ENCODE measurements at places on chromosomes 3 and 15. TPM values are rescaled to one million over a fixed set of nuclear protein-coding genes. Genes with fewer than 3 reads are reported as not detected.

GRCh38 chr3:184058029-184058428, 5.2 kb downstream of the HTR3C start:
- 0 out of 2 replicates have a peak, but pooled peaks cover 2% of the 10 kb centered on the region for H3K27me3 ChIP-seq
- H3K4me1 ChIP-seq, result no peaks in the 10 kb centered on the region
- no peak overlapping the region for H3K27ac ChIP-seq

DNA sequence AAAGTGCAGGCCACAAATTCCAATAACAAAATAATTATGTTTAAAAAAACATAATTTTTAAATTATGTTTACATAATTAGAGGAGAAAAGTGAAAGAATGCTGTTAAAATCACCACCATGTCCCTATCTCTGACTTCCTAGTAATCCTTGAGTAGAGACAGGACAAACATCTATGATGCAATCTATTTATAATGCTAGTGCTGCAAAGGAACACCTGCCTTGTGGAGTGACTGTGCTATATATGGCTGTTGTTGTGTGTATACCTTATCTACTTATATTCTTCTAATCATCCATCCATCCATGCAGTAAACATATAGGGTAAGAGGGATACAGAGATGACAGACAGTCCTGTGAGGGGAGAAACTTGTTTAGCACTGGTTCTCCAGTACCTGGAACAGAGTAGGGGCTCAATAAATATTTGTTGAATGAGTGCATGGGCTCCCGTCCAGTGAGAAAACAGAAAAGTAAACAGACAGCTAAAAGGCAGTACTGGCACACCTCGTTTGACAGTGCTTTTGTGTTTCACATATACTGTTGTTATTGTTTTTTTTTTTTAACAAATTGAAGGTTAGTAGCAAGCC, 229.3 kb upstream of the UBE2E1 start:
- no peaks in the 10 kb centered on the region for H3K27me3 ChIP-seq
- H3K4me1 ChIP-seq, result peaks cover 20% of the 10 kb centered on the region
- no peak overlapping the region for H3K27ac ChIP-seq
- H3K36me3 ChIP-seq, result no peaks in the 10 kb centered on the region
- no peak overlapping the region for H3K4me3 ChIP-seq

- H3K4me1 ChIP-seq, result no peaks in the 10 kb centered on the region
- no peaks in the 10 kb centered on the region for H3K27me3 ChIP-seq
- no peak for DNase-seq
- no peak overlapping the region for H3K4me3 ChIP-seq
- no peaks in the 10 kb centered on the region for H3K36me3 ChIP-seq
Measured at GRCh38 chr3:56522374-56522773, 34.6 kb upstream of the CCDC66 start.

GRCh38 chr15:39406485-39406884, 174.4 kb upstream of the THBS1 start:
- H3K36me3 ChIP-seq, result no peaks in the 10 kb centered on the region
- no peaks in the 10 kb centered on the region for H3K4me1 ChIP-seq
- no peaks in the 10 kb centered on the region for H3K27me3 ChIP-seq
- no peak overlapping the region for H3K27ac ChIP-seq
- H3K4me3 ChIP-seq, result no peak overlapping the region

DNA sequence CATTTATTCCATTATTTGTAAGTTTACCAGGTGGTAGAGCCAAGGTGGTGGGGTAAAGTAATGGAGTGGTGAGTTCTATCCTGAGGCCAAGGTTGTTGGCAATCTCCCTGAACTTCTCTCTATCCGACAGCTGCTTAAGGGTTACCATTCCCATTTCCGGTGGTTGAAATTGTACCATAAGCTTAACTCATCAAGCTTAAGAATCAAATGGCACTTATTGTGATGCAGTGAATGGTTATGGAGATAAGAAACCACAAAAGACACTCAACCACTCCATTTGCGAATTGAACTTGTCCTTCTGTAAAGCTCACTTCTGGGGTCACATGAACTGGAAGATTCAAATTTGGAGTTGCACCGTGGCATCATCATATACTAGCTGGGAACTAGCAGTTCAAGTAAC, 287.4 kb upstream of the SLCO3A1 start:
- no peak overlapping the region for H3K4me3 ChIP-seq
- no peak overlapping the region for H3K27ac ChIP-seq
- no peaks in the 10 kb centered on the region for H3K27me3 ChIP-seq
- H3K4me1 ChIP-seq, result no peaks in the 10 kb centered on the region
- DNase-seq, result no peak
- H3K36me3 ChIP-seq, result no peaks in the 10 kb centered on the region

DNA sequence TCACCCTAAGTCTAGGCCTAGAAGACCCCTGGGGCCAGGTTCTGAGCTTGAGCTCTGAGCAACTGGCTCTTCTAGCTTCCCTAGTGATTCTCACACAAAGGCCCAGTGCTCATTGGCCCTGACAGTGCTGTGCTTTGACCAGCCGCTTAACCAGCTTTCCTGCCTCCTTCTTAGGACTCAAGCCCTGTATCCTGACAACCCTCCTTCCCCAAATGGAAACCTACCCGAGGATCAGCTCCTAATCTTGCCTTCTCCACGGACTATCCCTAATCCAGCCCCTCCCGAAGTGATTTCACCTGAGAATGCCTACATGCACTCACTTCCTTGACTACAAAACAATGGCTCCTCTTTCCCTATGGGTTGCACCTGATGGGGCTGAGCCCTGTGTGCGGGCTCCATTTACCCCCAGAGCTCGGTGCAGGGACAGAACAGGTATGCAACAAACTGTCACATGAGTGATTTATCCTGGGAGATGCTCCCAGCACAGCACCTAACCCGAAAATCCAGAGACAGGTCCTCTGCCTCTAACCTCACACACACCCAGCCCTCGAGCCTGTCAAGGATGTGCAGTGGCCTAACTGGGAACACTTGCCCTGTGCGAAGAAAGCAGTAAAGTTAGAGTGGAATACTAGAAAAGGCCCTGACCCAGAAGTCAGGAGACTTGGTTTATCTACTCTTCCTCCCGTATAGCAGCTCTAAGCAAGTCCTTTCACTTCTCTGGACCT, 2.3 kb downstream of the MEGF11 start:
- DNase-seq, result no peak
- no peak overlapping the region for H3K4me3 ChIP-seq
- peaks cover 18% of the 10 kb centered on the region for H3K27me3 ChIP-seq
- no peaks in the 10 kb centered on the region for H3K36me3 ChIP-seq
- no peak overlapping the region for H3K27ac ChIP-seq
- peaks cover 5% of the 10 kb centered on the region for H3K4me1 ChIP-seq

DNA sequence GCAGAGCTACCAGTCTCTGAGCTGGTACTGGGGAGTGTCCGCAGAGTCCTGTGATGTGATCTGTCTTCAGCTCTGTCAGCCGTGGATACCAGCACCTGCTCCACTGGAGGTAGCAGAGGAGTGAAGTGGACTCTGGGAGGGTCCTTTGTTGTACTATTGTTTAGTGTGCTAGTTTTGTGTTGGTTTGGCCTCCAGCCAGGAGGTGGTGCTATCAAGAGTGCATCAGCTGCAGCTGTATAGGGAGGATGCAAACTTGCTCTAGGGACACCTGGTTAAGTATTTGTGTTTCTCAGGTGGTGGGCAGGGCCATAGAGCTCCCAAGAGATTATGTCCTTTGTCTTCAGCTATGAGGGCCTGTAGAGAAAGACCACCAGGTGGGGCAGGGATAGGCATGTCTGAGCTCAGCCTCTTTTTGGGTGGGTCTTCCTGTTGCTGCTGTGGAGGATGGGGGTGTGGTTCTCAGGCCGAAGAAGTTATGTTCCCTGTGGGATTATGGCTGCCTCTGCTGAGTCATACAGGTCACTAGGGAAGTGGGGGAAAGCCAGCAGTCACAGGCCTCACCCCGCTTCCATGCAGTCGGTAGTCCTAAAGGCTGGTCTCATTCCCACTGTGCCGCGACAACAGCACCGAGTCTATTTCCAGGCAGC, 443.2 kb upstream of the TBL1XR1 start:
- no peaks in the 10 kb centered on the region for H3K36me3 ChIP-seq
- no peak overlapping the region for H3K4me3 ChIP-seq
- DNase-seq, result no peak

Gene HTR3E
- total RNA-seq, result not detected

Gene ITGA11
- 0.28 TPM for total RNA-seq

Gene NOX5
- total RNA-seq, result 0.26 TPM
